IMR-90 (cell line): ENCODE measurements at places on chromosomes 1 and 21. TPM values are rescaled to one million over a fixed set of nuclear protein-coding genes. Genes with fewer than 3 reads are reported as not detected.

DNA sequence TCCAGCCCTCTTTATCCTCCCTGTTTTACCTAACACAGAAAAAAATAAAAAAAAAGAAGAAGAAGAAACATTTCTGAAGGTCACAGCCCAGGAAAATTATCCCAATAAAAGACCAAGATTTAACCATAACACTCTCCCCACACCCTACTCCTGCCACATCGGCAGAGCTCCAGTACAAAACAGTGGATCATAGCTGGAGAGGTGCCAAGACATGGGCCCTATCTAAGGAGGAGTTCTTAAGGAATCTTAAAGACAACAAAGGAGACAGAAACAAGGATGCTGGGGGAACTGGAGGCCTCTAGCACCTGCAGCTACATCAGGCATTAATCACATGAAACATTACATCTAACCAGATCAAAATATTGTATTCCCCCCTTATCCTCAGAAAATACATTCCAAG is 432.8 kb downstream of the MATN1 start:
- DNase-seq, result no peak

CMPK1 gene
- 24.0 and 31.9 TPM in 2 replicates for polyA plus RNA-seq

- no peak for DNase-seq
Observed at GRCh38 chr1:26701995-26702679, 6.3 kb downstream of the ARID1A start.

VANGL1 gene
- 6.7 and 7.5 TPM in 2 replicates for polyA plus RNA-seq

GRCh38 chr1:50097021-50097679 is 11.6 kb upstream of the ELAVL4 start:
- DNase-seq, result no peak

GNAI3 gene
- 4.8 and 5.9 TPM in 2 replicates for polyA plus RNA-seq

DNA sequence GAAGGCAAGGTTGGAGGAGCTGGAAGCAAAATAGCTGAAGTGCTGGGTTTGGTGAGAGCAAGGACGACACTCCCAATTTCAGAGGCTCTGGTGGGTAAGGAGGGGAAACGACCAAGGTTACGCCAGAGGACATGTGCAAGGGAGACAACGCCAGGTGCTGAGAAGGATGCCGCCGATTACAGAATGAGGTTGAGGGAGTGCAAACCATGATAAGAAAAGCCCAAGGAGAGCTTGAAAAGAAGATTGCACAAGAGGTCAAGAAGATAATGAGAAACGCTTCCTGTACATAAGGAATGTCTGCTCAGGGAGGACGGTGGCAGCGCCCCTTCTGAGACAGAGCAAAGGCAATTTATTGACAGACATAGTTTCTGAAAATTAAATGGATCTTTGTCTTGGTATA is 382.0 kb upstream of the PROX1 start:
- no peak for DNase-seq

GRCh38 chr1:181112071-181112929 is 23.8 kb downstream of the IER5 start:
- DNase-seq, result peak; percentile 100

NT5C1A gene
- not detected in 2 replicates for polyA plus RNA-seq

DNA sequence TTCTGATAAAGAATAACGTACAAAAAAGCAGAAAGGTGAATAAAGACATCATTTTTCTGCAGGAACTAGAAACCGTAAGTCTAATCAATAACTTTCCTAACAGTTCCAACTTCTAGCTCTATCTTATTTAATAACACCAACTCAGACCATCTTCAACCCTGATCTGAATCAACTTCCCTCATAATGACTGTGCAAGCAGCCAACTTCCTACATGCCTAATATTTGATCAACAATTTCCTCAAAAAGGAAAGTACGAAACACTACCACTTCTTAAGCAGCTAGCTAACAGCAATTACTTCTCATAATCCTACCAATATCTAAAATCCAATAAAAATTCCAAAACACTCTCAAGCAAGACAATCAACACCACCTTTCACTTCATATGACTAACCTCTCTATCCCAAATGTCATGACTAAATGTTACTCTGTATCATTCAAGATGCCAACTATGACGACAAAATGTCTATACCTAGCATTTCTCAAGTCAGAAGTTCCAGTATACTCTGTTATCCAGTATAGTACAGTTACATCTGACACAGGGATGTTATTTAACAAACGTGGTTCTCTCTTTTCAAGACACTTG is 1.7 kb downstream of the COP1 start:
- peak; percentile 31 for DNase-seq

- DNase-seq, result no peak
Observed at GRCh38 chr1:14080653-14081052, 380.7 kb downstream of the PRDM2 start.

- peak; percentile 39 for DNase-seq
Observed at GRCh38 chr1:182725259-182726255, 41.2 kb upstream of the RGS8 start.

- no peak for DNase-seq
Observed at GRCh38 chr21:33403128-33403785, at the start of gene IFNGR2. TSS of gene IFNGR2 (plus strand) at chr21:33403413. CDS start at chr21:33403544, 131 bp downstream.

KRTAP6-2 gene
- not detected in 2 replicates for polyA plus RNA-seq

DNA sequence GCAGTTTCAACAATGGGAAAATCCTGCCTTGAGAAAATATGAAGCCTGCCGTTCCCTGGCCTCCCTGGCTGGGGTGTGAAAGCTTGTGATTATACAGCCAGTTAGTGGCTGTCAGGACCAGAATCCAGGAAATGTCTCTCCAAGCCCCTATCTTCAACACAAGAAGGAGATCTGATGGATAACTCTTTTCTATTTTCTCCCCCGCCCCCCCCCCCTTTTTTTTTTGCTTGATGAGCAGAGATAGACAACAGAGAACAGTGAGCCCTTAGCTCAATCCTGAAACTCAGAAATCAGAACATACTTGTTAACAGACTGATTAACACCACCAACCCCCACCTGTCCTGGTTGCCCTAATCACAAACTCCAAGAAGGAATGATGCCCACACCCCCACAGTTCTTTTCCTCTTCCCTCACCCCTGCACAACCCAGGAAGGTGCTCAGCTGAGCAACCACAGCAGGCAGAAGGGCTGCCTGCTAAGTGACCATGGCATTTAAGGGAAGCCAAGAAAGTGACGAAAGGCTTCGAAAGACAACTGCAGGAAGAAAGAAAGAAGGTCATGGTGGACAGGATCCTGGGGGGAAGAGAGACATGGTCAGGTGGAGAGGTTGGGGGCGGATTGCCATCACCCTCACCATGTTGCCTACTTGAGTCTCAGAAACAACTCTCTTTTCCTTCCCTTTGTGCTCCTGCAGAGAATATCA is 12.3 kb upstream of the DENND2D start:
- DNase-seq, result no peak

- DNase-seq, result no peak
Observed at GRCh38 chr1:228510803-228511413, 23.7 kb downstream of the RNF187 start.

MX2 gene
- polyA plus RNA-seq, result 0.43 and 0.53 TPM in 2 replicates

GRCh38 chr1:199859491-199859933 is 168.0 kb upstream of the NR5A2 start:
- peak; percentile 80 for DNase-seq

GRCh38 chr21:43877936-43878575 is 13.0 kb downstream of the AGPAT3 start:
- DNase-seq, result no peak

GRCh38 chr1:201946224-201946908 is at the start of gene LMOD1:
TSS of gene LMOD1 (minus strand) at chr1:201946548. CDS start at chr1:201946340, 208 bp downstream.
- DNase-seq, result peak; percentile 98

- DNase-seq, result no peak
Observed at GRCh38 chr1:214247501-214248041, 33.4 kb upstream of the SMYD2 start.

GRCh38 chr21:31731857-31732596 is at the start of gene SCAF4:
TSS of gene SCAF4 (minus strand) at chr21:31732118. CDS start at chr21:31731692, 426 bp downstream.
- peak; percentile 87 for DNase-seq

- peak; percentile 72 for DNase-seq
Observed at GRCh38 chr21:28294051-28294450, 698.6 kb downstream of the LTN1 start.
